ENCODE measurements at places on chromosomes 7 and 10.
A peak's percentile ranks its signal among the peaks of the same experiment; 100 is the strongest.

DNA sequence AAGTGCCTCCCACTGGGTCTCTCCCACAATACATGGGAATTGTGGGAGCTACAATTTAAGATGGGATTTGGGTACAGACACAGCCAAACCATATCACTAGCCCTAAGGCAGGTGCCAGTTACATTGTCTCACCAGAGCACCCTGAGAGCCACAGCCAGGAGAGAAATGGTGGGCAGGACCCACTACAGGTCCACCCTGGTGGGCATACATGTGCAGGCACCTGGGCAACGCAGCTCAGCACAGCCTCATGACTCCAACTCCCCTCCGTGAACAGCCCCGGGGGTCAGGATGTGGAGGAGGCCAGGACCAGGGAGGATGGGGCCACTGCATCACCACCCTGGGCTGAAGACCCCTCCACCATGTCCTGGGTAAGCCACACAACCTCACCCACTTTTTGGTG is 205.7 kb downstream of the PTPRN2 start:
- no peak for DNase-seq

- DNase-seq = no peak
Measured at GRCh38 chr10:92750791-92751533, 61.2 kb downstream of the HHEX start.

- no peak for DNase-seq
Measured at GRCh38 chr7:129188892-129189660, 643 bp downstream of the SMO start.

- DNase-seq = no peak
Measured at GRCh38 chr10:3761904-3762303, 23.1 kb downstream of the KLF6 start.

DNA sequence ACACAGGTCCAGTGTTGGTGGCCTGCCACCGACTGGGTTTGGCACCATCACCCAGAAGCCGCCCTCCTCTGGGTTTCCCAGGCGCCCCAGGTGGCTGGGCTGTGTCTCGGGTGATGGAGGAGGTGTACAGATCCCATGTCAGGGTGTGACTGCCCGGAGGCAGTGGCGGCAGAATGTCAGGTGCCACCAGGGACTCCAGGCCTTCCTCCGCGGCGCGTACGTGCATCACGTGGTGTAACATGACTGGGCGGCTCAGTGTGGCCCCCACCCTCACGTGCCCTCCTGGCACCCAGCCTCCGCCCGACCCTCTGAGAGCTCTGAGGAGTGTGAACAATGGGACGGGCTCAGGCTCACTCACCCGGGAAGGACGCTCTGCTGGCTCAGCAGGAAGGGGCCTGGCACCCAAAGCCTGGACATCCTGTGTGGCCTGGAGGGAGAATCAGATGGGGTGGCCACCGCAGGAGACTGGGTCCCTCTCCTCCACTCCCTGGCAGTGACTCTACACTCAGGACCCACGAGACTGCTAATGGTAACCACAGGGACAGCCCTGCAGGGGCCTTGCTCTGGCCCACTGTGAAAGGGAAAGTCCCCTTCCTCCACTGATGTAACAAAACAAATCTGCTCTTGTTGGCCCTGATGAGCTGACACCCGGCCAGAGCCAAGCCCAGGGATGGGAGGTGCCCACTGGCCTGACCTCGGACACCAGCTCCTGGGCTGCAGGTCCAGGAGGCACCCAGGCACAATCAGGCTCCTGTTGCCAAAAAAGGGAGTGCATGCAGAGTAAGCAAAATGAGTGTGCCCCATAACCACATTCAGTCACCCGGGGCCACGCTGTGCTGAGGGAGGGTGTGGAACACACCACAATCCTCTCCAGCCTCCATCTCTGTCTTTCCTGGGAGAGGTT is 164.8 kb downstream of the PRKAG2 start:
- DNase-seq = no peak

DNA sequence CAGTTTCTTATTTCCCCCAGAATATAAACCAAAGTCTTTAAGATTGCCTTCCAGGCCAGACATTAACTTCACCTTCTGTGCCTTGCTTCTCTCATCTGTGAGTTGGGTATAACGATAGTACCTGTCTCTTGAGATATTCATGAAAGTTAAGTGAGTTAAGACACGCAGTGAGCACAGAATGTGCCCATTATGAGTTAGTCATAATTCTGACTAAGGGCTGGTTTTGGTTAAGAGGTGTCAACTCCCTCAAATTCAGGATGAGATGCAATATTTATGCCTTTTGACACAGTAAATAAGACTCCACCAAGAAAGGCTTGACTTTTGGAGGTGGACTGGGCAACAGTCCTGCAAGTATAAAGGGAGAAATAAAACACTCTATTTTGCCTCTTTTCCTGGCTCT is 528.7 kb upstream of the IGFBP3 start:
- DNase-seq = no peak

- no peak for DNase-seq
Measured at GRCh38 chr10:49058463-49059255, 56.7 kb downstream of the VSTM4 start.

- no peak for DNase-seq
Measured at GRCh38 chr7:14765731-14766130, 136.8 kb downstream of the DGKB start.

DNA sequence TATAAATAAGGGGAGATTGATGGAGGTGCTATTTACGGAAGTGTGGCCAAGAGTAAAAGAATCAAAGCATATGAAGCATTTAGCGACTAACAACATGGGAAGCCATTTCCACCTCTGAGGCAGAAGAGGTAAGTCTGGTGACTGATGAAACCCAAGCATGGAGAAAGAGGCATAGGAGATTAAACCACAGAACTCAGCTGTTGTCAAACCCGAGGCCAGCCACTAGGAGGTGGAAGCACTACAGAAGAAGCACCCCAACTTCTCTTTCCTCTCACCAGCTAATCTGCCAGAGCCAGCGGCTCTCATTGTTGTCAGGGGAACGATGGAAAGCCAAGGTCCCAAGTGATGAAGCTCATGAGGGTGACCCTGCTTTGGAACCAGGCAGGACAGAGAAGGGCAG is 19.6 kb upstream of the CNTNAP2 start:
- DNase-seq = no peak

- DNase-seq = no peak
Measured at GRCh38 chr10:77121829-77122228, 515.8 kb downstream of the KCNMA1 start.

- no peak for DNase-seq
Measured at GRCh38 chr7:126699707-126700106, 553.0 kb downstream of the GRM8 start.

GRCh38 chr10:109982812-109983211 is 25.0 kb upstream of the ADD3 start:
- DNase-seq = no peak

- DNase-seq = no peak
Measured at GRCh38 chr10:92478536-92478935, 95.4 kb downstream of the IDE start.

- no peak for DNase-seq
Measured at GRCh38 chr10:97481071-97481470, 17.2 kb downstream of the MMS19 start.

DNA sequence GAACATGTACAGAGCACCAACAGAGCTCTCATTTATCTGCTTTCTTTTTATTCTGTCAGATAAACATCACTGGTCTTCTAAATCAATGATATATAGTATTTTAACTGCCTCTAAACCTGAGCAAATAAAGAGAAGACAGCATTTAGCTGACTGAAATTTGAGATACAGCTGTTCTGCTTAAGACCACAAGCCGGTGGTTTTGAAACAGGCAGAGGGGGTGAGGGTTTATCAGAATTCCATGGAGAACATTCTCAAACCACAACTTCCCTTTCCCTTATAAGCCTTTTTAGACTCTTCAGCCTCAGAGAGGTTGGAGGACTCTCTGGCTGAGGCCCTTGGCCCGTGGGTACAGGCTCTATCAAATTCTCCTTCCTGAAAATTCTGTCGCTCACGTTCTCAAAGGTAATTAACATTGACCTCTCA is 87.4 kb upstream of the RSU1 start:
- DNase-seq = no peak

DNA sequence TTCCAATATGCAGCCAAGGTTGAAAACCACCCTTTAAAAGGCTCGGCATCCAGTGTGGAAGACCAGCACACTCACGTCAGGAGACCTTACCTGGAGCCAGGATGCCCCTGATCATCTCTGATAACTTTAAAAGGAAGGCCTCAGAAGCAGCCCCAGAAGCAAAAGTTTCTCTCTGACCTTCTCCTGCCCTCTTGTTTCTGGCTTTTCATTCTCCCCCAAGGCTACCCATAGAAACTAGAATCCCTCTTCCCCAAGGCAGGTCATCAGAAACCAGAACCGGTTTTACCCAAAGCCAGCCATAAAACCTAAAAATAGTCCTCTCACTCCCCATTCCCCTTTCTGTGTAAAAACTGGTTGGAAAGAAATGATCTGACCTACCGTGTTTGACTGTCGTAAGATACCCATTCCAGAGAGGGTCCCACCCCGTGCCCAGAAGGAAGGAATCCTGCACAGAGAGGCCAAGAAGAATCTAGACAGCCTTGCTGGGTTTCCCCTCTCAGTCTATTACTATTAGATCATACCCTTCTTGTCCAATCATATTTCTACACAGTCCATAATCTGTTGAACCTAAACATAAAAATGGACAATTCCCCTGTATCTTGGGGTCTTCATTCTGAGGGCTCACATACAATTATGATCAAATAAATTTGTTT is 17.5 kb upstream of the TSPAN14 start:
- DNase-seq = no peak

GRCh38 chr7:37826825-37827224 is 21.6 kb upstream of the NME8 start:
- DNase-seq = no peak

DNA sequence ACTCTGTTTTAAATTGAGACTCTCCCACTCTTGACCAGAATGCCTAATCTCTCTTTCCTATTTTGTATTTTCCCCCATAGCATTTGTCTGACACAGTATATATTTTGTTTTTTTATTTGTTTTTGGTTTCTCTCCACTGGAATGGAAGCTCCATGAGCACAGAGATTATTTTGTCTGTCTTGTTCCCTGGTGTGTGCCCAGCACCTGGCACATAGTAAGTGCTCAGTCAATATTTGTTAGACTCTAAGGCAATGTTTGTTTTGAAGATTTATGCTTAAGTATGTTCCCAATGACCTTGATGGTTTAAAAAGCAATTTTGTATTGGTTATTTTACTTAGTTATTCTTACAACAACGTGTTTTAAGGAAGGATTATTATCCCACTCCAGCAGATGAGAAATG is 201.8 kb downstream of the DYNC1I1 start:
- no peak for DNase-seq

- DNase-seq = no peak
Measured at GRCh38 chr7:85286446-85286845, 99.6 kb upstream of the SEMA3D start.

- no peak for DNase-seq
Measured at GRCh38 chr7:28983396-28984190, 25.5 kb upstream of the TRIL start.

GRCh38 chr7:5629941-5630340 is 151.5 kb downstream of the RNF216 start:
- DNase-seq = no peak

GRCh38 chr7:158325530-158326381 is 261.9 kb downstream of the PTPRN2 start:
- no peak for DNase-seq

DNA sequence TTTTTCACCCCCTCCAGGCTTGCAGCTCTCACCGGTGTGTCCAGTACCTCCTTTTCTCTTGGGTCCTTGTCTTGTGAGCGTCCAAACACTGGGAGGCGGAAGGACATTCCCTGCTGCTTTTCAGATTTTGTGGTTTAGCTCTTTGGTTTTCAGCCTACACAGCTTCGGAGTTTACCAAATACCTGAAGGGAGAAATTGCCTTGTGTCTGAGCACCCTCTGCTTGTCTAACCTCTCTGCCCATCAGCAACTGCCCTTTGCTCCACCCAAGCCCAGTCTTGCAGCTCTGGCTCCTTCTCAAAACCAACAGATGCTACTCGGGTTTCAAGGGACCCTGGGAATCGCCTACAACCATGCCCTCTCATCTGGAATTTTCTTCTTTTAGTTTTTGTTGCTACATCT is 519.1 kb upstream of the IGFBP3 start:
- no peak for DNase-seq

- DNase-seq = no peak
Measured at GRCh38 chr7:32616625-32617024, 121.3 kb downstream of the AVL9 start.

- no peak for DNase-seq
Measured at GRCh38 chr7:102072003-102072402, 214.7 kb upstream of the SH2B2 start.

- DNase-seq = no peak
Measured at GRCh38 chr10:132497063-132497680, 40.4 kb upstream of the INPP5A start.

DNA sequence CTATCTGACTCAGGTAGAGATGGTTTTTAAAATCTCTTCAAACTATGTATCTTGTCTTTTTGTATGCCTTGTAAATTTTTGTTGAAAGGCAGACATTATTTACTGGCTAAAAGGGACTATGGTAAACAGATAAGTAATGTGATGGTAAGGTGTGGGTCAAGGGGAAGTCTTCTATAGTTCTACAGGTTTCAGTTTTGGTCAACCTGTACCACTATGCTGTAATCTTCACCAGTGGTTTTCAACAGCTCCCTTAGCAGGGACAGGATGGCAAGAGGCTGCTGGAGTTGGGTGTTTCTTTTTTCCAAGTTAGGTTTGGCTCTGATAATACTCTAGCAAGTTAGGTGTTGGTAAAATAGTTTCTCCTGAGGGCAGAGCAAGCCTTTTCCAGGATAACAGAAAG is 32.7 kb upstream of the FZD8 start:
- DNase-seq = no peak

- DNase-seq = peak; percentile 29
Measured at GRCh38 chr7:84025332-84025927, 169.2 kb downstream of the SEMA3A start.

GRCh38 chr7:3117488-3118231 is 74.0 kb upstream of the CARD11 start:
- DNase-seq = no peak

DNA sequence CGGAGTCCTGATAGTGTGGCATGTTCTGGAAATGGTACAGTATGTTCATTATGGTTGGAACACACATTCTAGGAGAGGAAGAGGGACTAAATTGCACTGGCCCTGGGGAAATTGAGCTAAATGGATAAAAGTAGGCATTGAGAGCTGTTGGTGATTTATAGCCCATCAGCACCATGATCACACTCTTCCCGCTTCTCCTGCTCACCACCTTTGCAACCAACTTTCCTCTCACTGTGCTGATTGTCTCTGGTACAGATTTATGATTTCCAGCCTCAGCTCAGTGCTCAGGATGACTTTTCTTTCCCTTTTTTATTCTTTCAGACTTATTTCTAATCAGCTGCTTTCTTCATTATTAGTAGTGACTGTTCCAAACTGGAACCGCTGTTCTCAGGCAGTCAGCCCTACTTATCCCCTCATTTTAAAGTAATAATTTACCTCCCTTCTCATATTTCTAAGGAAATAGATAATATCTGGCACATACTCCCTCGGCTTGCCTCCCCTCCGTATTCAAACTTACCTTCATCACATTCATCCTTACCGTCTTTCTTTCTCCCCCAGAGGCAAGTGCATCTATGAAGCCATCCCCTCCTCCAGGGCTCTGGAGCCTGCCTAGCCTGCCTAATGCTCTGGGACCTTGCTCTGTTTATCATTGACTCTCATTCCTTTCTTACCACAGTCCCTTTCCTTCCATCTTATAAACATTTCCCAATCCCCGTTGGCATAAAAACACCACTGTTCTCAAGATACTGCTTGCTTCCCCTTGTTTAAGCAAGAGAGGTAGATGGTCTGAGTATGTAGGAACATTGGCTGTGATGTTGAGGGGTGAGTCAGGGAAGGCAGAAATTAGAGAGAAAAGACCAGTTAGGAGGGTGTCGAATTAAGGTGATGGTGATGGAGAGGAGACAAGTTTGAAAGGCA is 51.6 kb upstream of the RPA3 start:
- DNase-seq = no peak

- no peak for DNase-seq
Measured at GRCh38 chr10:89646889-89647657, 2.0 kb upstream of the PANK1 start.

Measured in left renal cortex interstitium (tissue), 4 donors.